ENCODE measurements at places on chromosomes 4 and X.
A peak's percentile ranks its signal among the peaks of the same experiment; 100 is the strongest.

DNA sequence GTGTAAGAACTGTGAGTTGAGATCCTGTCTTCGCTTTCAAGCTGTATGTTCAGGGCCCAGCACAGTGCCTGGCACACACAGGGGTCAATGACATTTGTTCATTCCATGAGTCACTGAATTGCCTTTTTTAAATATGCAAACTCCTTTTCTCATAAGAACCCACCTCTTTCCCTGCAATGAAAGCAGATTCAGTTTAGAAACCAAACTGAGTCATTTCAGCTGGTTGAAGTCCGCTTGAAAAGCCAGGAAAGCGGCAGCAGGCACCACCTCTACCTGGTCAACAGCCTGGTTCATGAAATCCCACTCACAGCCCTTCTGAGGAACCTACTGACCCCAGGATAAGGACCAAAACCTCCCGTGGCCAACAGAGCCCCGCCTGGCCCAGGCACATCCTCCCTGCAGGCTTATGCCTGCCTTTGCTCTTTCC, 4.5 kb upstream of the C1QTNF7 start:
- no peak for DNase-seq

DNA sequence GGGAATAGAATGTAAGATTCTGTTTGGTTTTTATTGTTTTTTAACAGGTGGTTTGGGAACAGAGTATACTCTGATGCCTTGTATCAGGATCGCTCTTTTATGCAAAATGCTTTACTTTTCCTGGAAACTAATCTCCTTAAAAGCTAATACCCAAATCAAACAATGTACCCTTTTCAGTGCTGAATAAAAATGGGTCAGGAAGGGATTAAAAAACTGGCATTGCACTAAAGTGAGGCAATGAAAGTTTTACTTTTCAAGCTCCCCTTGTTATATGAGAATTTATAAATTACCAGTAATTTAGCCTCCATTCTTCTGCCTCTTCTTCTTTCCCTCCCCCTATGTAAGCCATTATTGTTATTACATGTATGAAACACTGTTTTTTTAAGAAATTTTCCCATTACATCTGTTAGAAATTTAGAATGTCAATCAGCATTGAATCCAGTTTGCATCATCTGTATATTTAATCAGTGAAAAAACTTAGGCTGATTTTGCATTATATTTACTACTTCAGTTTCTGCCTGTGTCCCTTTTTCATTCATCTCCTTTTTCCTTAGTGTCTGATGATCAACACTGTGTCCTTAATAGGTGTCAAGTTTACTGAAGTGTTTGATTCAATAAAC, 89.7 kb upstream of the NPNT start:
- DNase-seq = no peak

DNA sequence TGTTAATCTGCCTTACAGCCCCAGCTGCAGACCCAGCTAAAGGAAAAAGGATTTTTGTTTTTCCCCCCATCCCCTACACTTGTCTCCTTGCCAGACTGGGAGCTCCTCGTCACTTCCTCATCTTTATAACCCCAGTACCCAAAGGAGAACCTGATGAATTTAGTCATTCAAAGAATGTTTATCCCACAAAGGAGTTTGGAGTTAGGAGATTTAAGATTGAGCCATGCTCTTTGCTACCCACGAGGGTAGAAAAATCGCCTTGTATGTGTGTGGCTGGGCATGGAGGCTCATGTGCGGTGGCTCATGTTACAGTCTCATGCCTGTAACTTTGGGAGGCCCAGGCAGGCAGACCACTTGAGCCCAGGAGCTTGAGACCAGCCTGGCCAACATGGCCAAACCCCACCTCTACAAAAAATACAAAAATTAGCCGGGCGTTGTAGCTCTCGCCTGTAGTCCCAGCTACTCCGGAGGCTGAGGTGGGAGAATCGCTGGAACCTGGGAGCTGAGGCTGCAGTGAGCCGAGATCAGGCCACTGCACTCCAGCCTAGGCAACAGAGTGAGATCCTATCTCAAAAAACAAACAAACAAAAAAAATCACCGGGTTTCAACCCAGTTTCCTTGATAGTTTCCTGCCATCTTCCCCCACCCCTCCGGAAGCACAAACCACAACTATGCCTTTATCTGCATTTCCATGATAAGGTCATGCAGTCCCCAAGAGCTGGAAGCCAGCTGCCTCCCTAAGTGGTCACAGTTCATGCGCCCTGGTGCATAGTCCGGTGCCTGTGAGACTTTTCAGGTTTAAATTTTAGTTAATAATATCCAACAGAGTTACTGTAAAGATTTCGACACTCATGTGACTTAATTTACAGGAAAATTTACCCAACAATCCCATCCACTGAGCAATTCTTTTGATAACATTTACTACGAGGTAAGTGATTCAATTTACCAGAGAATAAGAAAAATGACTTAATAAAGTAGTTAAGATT, 1.5 kb downstream of the CFAP97 start:
- DNase-seq = peak; percentile 44

DNA sequence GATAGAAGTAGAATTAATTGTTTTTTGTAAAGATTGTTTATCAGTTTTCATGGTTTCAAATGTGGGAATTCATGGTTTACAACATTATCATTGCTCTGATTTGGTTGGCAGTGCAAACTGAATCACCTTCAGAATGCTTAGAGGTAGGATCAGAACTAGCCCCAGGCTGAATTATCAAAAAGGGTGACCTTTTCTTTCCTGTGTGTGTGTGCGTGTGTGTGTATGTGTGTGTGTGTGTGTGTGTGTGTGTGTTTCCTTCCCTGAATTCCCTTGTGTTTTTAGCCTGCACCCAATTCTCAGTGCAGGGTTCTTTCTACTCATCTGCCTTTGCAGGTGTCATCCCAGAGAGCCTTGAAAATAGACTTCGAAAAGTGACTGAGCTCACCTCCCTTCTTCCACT, 125.0 kb downstream of the BMPR1B start:
- DNase-seq = peak; percentile 1

GRCh38 chr4:1784789-1785591, 8.1 kb upstream of the FGFR3 start:
- no peak for DNase-seq

DNA sequence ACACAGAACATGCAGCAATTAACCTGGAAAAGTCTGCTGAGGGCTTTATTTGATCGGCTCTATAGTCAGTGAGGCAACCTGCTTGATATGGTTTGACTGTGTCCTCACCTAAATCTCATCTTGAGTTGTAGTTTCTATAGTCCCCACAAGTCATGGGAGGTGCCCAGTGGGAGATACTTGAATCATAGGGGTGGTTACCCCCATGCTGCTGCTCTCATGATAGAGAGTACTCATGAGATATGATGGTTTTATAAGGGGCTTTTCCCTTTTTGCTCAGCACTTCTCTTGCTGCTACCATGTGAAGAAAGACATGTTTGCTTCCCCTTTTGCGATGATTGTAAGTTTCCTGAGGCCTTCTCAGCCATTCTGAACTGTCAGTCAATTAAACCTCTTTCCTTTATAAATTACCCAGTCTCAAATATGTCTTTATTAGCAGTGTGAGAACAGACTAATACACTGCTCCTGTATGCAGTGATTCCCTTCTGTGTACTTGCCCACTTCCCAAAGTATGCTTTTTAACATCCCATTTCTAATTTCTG, 78.2 kb downstream of the NPFFR2 start:
- DNase-seq = no peak

GRCh38 chr4:180280076-180280475, 1963.1 kb upstream of the TENM3 start:
- no peak for DNase-seq

DNA sequence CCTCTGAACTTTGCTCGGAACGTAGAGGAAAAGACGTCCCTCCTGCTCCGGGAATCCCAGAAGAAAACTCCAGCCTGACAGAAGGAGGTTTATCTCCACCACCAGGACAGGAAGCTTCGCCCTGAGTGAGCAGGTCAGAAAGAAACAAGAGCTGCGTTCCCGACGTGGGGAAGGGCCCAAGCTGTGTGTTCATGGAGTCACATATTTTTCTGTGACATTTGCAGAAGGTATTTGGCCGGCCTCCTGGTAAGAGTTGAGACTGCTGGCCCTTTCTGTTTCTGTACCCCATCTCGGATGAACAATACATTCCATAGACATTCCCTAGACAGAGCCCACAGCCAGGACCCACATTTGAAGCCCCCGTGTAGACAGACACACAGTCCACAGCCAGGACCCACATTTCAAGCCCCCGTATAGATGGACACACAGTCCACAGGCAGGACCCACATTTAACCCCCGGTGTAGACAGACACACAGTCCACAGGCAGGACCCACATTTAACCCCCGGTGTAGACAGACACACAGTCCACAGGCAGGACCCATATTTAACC, 230.8 kb downstream of the SHOX start:
- no peak for DNase-seq

DNA sequence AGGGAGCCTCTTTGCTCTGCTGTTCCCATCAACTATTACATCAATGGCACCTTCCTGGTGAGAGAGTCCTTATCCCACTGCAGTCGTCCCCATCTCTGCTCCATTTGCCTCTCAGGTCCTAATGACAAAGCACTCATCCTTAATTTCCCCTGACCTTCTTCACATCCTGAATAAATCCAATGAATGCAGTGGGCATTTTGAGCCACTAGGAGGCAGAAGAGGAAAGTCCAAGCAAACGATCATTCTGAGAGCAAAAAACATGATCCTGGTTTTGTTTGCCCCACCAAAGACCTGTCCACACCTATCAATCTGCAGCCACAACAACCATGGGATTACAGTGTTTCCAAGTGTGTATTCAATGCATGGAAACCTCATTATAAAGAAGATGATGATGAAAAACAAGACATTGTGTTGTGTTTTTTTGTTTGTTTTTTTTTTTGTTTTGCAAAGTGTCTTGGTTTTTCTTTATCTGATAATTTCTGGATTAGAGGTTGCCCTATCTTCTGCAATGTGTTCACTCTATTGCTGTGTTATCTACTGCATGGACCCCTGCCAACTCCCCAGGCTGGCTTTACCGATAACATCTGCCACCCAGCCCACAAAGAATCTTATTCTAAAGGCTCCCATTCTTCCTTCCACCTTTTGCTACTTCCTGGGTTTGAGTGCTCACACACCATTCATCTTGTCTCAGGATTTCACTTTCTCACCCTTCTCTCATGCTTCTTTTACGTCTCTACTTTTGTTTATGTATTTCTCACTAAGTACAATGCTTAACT, 207.2 kb downstream of the NLGN4X start:
- no peak for DNase-seq

GRCh38 chr4:183335369-183335940, 13.2 kb upstream of the CLDN24 start:
- peak; percentile 88 for DNase-seq

DNA sequence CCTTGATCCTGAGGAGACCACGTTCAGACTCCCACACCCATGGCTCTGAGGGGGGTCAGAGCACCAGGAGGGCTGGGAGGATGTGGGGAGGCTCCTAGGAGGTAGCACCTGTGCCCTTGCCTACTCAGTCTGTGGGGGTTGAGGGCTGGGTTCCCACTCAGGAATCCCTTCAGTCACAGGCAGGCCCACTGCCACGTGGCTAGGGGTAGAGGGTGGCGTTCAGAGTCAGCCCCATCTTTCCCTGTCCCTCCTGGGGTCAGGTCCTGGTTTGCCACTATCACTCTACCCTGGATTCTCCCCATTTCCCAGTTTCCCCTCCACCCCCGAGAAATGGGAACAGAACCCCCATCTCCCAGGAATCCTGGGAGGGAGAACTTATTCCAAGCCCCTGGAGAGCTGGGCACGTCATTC, 111.3 kb downstream of the PSAPL1 start:
- no peak for DNase-seq

- peak; percentile 3 for DNase-seq
Observed at GRCh38 chr4:11805842-11806241, 377.1 kb upstream of the HS3ST1 start.

GRCh38 chr4:4315461-4316149, 25.6 kb downstream of the ZBTB49 start:
- DNase-seq = no peak

- peak; percentile 65 for DNase-seq
Observed at GRCh38 chr4:10164877-10165283, 48.3 kb upstream of the WDR1 start.

DNA sequence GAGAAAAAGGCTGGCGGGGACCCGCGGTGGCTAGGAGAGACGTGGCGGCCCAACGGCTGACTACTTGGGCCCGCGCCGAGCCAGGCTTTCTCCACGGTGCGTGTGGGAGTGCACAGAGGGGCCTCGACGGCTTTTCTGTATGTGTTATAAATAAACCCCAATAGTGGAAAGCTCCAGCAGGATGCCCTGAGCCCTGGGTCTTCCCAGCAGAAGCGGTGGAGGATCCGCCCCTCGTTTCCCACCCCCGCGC, 268 bp upstream of the PRRG1 start:
- no peak for DNase-seq

DNA sequence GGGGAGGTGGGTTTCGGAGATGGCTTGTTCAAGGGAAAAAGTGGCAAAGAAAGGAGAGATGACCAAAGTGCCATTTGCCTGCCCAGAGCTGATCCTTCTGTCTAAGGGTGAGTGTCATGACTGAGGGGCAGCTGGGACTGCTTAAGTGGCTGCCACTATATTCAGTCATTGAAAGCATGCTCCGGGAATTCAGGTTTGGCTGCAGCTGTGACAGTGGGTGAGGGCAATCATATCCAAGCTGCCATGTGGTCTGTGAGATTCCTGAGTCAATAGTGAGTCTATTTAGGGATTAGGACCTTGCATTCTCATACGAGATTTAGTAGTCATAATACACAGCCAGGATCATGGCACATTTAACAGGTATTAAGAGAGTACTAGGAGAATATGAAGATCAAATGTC, 138.8 kb upstream of the BANK1 start:
- DNase-seq = no peak

DNA sequence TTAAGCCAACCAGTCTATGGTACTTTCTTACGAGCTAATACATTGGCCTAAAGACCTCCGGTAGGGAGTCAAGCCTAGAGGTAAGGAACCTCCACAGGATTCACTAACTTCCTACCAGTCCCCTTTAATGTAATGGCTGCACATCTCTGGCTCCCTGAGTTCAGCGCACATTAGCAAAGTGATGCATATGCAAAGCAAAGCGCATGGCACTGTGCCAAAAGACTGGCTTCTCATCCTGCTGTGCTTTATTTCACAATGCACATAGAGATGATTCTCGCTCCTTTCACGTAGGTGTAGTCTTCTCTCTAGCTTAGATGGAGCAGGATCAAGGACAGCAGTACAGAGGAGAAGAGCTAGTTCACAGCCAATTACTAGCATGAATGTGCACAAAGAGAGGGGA, 14.6 kb upstream of the CLTRN start:
- DNase-seq = no peak

DNA sequence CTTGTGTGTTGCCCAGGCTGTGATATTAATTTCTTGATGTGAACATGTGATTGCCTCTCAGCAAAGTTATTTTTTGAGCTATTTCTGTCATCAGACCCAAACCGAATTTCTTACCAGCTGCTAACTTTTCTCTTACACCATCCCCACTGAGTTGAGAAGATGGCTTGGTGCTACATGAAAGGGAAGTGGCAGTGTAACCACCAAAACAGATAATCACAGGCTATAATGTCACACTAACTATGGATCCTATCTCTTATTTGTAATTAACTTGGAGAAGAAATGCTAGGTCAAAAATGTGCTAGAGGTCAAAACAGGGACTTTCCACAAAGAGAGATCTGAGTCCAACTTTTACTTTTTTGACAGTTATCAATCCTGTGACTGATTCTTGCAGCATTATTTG, 43.8 kb downstream of the ELOVL6 start:
- no peak for DNase-seq
